Globus pallidus (tissue), 1 donor: ENCODE measurements at places on chromosomes 6 and 20.

DNA sequence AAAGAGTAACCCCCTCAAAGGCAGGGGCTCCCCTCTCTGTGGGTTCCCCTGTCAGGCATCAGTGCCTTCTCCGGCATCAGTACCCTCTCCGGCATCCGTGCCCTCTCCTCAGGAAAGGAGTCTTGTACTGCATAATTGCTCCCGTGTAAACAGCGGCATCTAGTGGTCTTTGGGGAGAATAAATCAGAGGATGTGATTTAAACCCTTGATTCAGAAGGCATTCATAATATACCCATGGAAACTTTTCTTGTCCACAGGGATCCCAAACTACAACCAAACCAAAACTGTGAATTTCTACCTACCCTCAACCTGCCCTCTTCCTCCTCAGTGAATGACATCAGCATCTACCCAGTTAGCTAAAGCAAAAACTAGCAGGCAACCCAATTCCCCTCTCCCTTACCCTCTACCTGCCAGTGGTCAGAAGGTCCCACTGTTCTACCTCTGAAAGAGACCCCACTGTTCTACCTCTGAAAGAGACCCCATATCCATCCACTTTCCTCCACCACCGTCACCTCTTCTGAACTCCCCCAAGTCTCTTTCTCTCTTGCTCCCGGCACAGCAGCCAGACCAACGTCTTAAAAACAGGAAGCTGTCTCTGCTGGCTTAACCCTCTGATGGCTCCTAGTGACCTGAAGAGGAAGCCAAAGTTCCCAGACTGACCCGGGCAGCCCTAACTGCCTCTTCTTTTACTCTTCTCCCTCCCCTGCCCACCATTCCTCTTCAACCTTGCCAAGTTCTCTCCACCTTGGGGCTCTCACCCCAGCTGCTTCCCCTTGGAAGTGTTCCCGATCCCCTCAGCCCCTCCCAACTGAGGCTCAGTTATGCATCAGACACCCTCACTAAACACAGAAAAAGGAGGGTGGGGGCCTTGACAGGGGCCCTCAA is 27.2 kb downstream of the UBE2V1 start:
- peak; percentile 58 for DNase-seq

DNA sequence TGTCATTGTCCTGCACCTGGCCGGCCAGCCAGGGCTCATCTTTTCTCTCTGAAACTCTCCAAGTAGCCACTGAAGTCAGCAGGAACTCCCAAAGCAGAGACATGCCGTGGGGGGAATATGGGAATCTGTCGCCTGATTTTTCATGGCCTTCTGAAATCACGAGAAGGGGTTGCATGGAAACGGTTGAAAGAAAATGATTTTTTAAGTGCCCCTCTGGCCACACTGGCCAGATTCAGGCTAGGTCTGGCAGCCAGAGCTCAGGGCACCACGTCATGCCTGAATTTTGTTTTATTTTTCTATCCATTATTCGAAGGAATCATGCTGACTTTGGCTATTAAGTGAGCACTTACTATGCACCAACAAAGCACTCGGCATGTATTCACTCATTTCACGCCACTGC is 65.2 kb downstream of the EYA2 start:
- DNase-seq, result no peak

- DNase-seq, result no peak
These were observed 42.7 kb downstream of the IRAK1BP1 start for GRCh38 chr6:78910010-78910409.

DNA sequence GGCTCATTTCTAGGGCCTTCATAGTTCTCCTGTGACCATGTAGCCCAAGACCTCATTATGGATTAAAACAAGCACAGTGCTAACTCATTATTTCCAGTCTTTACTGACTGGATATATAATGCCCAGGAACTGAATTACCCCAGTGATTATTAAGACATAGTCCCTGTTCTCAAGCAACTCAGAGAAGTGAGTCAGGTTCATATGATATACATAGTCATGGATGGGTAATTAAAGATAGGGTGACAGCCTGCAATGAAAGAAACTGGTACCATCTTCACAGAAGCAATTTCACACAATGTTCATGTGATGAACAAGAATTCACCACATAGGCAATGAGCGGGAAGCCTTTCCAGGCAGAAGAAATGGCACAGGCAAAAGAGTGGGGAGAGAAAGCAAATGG is 3.5 kb downstream of the TRIM27 start:
- no peak for DNase-seq

DNA sequence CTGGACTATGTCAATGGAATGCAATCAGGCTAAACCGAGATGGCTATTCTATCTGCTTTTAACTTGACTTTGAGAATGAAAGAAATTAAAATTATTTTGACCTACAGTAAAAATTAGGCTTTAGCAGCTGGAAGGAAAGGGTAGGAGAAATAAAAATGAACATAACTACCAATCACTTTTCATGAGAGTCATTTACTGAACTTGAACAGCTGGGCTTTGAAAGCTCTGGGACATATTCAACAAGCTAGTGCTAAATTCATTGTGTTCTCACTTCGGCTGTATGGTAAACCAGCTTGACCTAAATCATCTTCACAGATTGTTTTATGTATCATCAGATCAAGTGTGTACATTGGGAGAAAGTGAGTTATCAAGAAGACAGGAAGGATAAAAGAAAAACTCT is 161.5 kb upstream of the STXBP5 start:
- DNase-seq, result no peak

- peak; percentile 72 for DNase-seq
These were observed 102.6 kb downstream of the CD109 start for GRCh38 chr6:73798592-73798991.

GRCh38 chr6:48610846-48611245 is 499.8 kb upstream of the PTCHD4 start:
- DNase-seq, result no peak

DNA sequence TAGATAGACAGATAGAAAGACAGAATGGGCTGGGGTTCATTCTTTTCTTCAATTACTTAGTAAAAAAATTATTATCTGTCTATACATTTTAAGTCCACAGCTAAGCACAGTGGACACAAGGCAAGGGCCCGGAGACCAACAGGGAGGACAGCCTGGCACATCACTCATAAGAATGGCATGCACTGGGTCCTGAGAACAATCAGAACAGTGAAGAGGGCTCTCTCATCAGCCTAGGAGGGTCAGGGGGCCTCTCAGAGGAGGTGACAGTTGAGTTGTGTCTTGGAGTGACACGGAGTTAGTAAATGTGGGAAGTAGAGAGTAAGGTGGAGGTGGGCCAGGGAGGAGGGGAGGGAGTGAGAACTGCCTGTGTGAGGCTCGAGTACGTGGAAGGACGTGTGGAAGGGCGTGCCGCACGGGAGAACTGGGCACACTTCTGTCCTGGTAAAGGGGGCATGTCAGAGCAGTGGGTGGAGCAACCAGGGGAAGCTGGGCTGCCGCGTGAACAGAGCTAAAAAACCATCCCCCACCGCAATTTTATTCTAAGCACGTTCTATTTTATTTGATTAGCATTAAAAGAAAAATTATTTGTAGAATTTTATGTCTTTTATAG is 45.1 kb upstream of the DSP start:
- DNase-seq, result no peak

DNA sequence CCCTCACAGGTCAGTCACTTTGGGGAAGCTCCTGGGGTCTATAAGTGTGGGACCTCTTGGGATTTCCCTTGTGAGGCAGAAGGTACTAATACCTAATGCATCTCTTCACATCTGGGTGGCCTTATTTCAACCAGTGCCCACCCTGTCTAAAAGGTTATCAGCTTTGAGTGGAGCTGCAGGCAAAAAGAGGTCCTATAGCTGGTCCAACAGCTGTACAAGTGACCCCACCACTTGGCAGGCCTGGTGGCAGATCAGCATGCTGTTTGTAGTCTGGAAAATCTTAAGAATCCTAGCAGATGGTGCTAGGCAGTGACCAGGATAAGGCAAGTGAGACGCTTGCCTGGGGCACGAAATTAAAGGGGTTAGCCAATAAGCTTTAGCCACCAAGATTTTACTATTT is 51.6 kb upstream of the GTSF1L start:
- DNase-seq, result no peak
